ENCODE measurements at places on chromosomes 1 and 21. TPM values are rescaled to one million over a fixed set of nuclear protein-coding genes. Genes with fewer than 3 reads are reported as not detected.

Gene TTC34
- total RNA-seq, result 0.05 TPM

Gene SUCO
- 32.7 TPM for total RNA-seq

Gene BATF3
- 1.7 TPM for total RNA-seq

Gene LAPTM5
- total RNA-seq, result 39.9 TPM

Gene DCDC2B
- not detected for total RNA-seq

Gene C1QB
- total RNA-seq, result not detected

Gene GJA9
- not detected for total RNA-seq

Gene CD2
- total RNA-seq, result not detected

Gene ITGB2
- 0.05 TPM for total RNA-seq

Gene OPTC
- not detected for total RNA-seq

Gene TAS1R1
- under 0.01 TPM for total RNA-seq

Gene CCDC190
- total RNA-seq, result not detected

Gene CRYAA
- not detected for total RNA-seq

Gene GFI1
- total RNA-seq, result not detected

Gene S100A3
- total RNA-seq, result 1.3 TPM

Gene AVPR1B
- 0.05 TPM for total RNA-seq

Gene LRRC71
- total RNA-seq, result 0.34 TPM

Gene LDLRAD1
- not detected for total RNA-seq

Gene NGF
- total RNA-seq, result 0.34 TPM

Gene OSCP1
- total RNA-seq, result 3.5 TPM
